ENCODE measurements at places on chromosomes 11 and 22. TPM values are rescaled to one million over a fixed set of nuclear protein-coding genes. Genes with fewer than 3 reads are reported as not detected.

DNA sequence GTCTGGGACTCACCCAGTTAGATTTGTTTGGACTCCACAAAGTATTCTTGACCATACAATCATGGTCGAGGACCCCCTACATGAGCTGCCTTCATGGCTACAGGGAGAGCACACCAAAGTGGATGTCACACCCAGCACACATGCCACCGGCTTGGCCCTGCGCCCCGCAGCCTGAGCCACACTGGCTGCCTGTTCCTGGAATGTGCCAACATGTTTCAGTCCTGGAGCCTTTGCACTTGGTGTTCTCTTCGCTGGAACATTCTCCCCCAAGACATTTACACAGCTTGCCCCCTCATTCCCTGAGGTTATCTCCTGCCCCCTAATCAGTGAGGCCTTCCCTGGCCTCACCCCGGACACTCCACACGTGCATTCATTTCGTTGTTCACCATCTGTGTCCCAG, 46.0 kb downstream of the PPARA start:
- DNase-seq, result peak; percentile 80

The C11orf16 gene
- not detected for total RNA-seq

The XBP1 gene
- 474 TPM for total RNA-seq

GRCh38 chr11:92296138-92296515, 71.5 kb downstream of the FAT3 start:
- DNase-seq, result no peak

- no peak for DNase-seq
Measured at GRCh38 chr11:77270921-77271320, 30.6 kb downstream of the GDPD4 start.

DNA sequence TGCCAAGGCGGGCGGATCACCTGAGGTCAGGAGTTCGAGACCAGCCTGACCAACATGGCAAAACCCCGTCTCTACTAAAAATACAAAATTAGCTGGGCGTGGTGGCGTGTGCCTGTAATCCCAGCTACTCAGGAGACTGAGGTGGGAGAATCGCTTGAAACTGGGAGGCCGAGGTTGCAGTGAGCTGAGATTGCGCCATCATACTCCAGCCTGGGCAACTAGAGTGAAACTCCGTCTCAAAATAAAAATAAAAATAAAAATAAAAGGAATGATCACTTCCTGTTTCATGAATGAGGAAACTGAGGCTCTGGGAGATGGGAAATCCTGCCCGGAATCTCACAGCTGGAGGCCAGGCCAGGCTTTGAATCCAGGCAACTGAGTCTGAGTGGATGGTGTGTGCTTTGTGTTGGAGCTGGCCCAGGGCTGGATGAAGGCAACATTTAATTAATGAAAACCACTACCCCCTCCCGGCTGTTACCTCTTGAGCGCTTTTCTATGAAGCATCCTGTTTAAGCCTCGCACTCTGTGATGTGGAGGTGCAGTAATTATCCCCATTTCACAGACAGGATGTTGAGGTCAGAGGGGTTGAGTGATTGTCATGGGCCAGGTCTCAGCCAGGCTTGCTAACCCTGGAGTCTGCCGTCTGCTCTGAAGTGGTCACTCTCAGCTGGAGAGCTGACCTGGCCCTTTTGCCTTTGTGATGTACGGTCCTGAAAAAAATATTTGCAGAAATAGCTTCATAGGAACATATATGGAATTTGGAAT, 27.8 kb downstream of the LRP5 start:
- DNase-seq, result no peak

The C2CD2L gene
- total RNA-seq, result 5.4 TPM

The SMPD1 gene
- 46.4 TPM for total RNA-seq

- DNase-seq, result no peak
Measured at GRCh38 chr11:109739379-109739778, 317.4 kb downstream of the C11orf87 start.

The OR52M1 gene
- not detected for total RNA-seq

The IFITM10 gene
- total RNA-seq, result 7.9 TPM

GRCh38 chr11:74676596-74676995, 54.6 kb downstream of the CHRDL2 start:
- peak; percentile 8 for DNase-seq

DNA sequence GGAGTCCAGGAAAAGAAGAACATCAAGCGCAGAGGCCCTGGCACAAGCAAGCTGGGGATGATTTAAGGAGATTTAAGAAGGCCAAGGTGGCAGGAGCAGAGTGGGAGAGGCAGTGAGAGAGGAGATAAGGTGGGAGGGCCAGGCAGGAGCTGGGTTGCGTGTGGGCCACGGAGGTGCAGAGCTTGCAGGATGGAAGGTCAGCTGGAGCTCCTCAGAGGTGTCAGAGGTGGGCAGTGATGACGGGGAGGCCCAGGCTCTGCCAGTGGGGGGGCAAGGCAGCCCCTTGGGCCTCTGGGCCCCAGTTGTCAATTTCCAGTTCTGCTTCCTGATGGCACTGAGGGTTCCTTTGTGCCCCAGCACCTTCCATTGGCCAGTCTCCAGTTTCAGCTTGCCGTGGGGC, 6.5 kb downstream of the FRMD8 start:
- no peak for DNase-seq

The KCNK4 gene
- total RNA-seq, result not detected

DNA sequence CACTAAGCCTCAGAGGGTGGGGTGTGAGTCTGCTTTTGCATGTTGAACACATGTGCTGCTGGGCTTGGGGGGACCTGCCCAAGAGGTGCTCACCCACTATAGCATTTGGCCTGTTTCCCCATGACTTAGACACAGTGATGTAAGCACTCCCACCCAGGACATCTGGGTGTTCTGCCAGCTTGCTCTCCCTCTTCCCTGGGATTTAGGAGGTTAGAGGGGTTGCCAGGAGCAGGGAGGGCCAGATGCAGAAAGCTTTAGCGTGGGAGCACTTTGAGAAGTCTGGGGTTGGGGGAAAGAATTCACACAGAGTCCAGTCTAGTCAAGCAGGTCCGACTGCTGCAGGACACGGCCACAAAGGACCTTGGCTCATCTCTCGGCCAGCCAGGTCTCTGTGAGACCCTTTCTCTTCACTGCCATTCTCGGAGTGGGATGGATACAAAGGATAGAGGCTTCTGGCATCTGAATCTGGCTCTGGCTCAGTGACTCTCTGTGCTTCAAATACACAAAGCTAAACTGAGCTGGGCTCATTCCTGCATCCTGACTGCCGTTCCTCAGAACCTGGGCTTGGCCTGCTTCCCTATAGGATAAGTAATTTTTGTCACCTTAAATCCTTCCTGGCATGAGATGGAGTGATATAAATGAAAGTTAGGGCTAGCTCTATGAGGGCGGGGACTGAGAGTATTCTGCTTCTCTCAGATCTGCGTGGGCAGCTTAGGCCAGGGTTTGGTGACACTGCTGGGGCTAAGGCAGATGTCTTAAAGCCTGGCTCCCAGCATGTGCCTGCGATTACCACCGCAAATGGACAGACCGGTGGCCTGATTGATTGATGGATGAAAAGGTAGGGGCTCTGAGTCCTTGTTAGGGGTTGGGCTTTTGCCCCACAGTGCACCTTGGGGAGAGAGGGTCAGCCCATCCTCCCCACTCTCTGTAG, 14.5 kb downstream of the USP2 start:
- DNase-seq, result peak; percentile 31

GRCh38 chr11:94546886-94547285, 3.2 kb downstream of the FUT4 start:
- no peak for DNase-seq

- DNase-seq, result no peak
Measured at GRCh38 chr11:95293116-95293515, 62.1 kb upstream of the SESN3 start.

- DNase-seq, result no peak
Measured at GRCh38 chr11:80860632-80861031, 1419.8 kb upstream of the TENM4 start.
